ENCODE measurements at places on chromosomes 2 and 18.

- no peak for DNase-seq
Observed at GRCh38 chr2:203185864-203186263, 53.0 kb upstream of the CYP20A1 start.

DNA sequence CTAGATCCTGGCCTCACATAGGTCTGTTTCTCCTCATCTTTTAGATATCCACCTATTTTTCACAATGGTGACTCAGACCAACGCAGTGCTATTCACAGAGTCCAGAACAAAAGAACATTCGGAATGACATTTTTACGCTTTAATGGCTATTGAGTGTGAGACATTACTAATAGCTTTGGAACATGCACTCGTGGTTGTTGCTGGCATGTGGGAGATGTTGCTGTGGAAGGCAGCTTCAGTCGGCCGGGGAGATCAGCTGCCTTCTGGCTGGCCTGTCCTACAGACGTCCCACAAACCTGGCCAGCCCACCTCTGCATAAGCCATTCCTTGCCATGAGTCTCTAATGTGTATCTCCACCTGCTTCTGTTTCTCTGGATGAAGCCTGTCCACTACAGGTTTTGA is 3.4 kb downstream of the MBP start:
- no peak for DNase-seq

DNA sequence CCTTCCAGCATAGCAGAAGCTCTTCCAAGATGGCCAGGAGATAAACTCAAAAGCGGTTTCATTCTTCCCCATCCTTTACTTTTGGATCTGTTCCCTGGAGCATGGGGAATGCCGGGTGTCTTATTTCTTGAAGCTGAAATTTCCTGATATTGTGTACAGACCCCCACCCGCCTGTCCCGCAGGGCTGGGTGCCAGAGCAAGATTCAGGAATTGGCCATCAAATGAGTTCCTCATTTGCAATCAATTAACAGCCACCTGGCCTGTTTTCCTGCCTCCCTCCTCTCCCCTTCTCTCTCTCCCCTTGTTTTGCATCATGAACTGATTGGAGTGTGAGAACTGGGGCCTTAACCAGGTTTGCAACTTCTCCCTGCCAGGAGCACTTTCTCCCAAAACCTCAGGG is 202.1 kb downstream of the SH3RF3 start:
- DNase-seq: no peak

DNA sequence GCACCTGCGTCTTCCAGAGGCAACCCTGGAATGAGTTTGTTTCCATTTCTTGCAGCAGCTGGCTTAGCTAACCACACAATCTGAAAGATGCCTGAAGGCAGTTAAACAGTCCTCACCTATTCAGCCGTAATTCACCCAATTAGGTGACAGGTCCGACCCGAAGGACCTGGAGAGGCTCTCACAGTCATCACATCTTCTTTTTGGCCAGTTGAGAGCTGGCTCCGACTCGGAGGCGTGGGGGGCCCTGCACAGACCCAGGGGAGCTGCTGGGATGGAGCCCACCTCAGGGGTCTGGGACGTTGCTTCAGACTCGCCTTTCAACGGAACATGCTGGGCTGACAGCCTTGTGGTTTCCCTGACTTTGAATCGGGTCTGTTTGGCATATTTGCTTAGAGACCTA is 187.3 kb downstream of the RTP5 start:
- DNase-seq: no peak

GRCh38 chr2:77443076-77443475 is 79.1 kb downstream of the LRRTM4 start:
- DNase-seq: no peak

DNA sequence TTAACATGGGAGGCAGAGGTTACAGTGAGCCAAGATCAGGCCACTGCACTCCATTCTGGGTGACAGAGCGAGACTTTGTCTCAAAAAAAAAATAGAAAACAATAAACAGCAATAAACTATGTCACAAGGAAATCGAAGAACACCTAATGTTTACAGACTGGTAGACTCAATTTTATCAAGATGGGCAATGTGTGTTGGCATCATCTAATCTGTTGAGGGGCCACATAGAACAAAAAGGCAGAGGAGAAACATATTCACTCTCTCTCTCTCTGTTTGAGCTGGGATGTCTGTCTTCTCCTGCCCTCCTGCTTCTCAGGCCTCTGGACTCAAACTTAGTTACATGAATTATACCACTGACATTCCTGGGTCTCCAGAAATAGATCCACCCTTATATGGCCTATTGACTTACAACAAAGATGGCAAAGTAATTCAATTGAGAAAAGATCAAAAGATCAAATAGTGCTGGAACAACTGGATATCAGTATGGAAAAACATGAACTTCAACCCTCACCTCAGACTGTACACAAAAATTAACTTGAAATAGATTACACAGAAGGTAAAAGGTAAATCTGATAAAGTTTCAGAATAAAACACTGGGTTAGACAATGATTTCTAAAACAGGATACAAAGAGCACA is 703.8 kb upstream of the CRIM1 start:
- no peak for DNase-seq

- DNase-seq: no peak
Observed at GRCh38 chr2:147108548-147108947, 736.3 kb upstream of the ACVR2A start.

DNA sequence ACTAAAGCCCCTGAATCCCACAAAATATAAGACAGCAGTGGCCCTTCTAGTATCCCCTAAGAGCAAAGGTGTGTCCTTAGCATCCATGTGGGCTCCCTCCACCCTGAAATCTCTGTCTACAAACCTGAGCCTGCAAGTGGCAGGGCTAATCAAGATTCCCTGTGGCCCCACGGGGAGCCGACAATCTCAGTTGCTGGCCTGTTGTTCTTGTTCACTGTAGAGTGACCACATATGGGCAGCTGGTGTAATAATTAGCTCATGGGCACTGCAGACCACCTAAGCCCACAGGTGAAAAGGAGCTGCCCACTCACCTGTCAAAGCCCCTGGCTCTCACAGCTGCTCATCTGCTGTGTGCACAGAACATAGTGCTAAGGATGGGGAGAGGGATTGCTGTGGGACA is 102.3 kb downstream of the MRO start:
- no peak for DNase-seq

DNA sequence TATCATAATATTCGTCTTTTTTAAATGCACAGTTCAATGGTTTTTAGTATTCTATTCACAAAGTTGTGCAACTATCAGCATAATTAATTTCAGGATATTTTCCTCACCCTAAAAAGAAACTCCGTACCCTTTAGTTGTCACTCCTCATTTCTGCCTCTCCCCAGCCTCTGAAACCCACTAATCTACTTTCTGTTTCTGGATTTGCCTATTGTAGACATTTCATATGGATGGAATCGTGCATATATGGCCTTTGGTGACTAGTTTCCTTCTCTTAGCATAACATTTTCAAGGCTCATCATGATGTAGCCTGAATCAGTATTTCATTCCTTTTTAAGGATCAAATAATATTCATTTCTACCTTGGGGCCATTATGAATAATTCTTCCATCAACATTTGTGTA is 18.5 kb downstream of the NEURL3 start:
- no peak for DNase-seq

DNA sequence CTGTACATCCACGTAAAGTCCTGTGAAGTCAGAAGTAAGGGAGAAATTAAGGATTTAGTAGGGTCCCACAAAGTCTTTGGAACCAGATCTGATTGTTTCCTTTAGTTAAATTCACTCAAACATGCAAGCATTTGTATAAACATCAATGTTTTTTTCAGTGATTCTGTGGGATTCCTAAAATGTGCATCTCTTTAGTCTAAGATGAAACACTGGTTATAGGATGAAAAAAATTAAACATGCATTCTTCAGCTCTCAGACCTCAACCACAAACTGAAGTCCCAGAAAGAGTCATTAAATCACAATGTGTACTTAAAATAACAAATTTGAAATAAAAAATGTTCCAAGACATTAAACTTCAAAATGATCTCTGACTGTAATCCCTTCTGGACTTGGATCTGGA is 76.5 kb upstream of the APCDD1 start:
- DNase-seq: no peak

DNA sequence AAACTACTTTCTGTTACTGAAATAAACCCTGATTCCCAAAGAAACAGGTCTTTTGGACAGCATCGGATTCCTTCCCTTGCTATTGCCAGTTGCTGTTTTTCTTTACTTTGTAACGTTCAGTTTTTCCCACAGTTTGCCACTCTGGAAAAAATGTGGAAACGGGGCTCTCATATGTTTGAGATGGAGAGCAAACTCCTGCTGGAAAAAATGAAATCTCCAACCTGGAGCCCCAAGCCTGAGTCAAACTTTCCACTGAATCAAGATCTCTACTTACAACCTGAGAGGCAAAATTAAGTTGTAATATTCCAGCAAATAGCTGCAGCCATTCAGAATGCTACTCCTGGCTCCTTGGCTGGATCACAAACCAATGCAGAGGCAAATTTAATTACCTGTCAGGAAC is 270.7 kb downstream of the SRBD1 start:
- no peak for DNase-seq

DNA sequence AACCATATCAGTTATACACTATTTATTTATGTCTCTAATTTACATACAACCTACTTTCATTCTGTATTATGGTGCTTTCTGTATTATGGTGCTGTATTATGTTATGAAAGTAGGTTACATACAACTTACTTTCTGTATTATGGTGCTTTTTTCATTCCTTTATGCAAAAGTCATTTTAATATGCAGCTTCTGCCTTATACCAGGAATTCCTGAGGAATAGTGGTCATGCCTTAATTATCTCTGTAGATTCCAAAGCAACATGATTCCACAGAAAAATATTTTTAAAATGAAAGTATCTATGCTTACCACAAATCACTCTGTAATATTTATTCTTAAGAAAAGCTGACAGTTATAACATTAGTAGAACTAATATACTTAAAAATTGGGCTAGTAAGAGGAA is 922.0 kb upstream of the NRXN1 start:
- no peak for DNase-seq

DNA sequence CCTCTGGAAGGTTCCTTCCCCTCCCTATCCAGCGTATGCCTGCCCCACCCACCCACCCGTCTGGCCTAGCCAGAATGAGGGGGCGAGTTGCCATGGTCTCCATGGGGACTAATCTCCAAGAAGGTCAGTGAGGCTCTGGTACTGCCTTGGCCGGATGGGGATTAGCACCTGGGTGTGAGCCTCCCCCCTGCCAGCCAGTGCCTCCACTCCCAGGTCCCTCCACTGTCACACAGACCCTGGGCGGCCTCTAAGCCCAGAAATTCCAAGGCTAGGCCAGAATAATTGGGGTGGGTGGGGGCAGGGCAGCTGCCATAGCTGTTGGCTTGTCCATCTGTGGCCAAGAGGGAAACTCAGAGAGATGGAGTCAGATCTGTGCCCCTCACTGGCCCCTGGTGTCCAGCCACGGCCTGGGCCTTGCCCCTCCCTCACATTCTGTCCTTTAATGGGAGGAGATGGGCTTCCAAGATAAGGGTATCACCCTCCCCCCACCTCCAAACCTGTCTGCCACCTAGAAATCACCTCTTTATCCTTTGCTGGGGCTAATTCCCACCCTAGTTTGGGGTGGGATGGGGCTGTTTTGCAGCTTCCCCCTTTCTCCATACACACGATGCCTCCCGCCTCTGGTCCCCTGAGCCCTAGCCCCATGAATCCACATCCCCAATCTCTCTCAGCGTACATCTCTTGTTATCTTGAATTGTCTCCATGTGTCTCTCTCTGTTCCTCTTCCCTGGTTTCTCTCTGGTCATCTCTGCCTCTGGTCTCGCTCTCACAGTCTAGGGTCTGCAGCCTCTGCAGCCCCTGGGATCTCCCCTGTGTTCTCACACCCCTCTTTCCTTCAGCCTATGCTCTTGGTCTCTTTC is 6.0 kb upstream of the CRYBA2 start:
- no peak for DNase-seq

DNA sequence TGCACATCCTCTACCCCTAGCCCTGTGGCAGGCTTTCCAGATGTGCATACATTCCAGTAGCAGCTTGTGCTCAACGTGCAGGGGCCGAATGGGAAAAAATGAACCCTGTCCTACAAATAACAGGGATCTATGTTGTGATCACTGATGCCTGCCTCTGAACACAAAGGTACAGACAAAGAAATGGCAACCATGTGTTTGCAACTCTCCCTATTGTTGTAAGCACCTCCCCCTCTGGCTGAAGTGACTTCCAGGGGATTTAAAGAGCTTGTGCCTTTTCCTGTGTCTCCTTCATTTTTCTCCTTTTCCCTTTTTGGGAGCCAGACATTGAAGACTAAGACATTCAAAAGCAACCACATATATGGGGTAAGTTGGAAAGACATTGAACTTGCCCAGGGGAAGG is 21.6 kb downstream of the ARHGAP25 start:
- DNase-seq: no peak

DNA sequence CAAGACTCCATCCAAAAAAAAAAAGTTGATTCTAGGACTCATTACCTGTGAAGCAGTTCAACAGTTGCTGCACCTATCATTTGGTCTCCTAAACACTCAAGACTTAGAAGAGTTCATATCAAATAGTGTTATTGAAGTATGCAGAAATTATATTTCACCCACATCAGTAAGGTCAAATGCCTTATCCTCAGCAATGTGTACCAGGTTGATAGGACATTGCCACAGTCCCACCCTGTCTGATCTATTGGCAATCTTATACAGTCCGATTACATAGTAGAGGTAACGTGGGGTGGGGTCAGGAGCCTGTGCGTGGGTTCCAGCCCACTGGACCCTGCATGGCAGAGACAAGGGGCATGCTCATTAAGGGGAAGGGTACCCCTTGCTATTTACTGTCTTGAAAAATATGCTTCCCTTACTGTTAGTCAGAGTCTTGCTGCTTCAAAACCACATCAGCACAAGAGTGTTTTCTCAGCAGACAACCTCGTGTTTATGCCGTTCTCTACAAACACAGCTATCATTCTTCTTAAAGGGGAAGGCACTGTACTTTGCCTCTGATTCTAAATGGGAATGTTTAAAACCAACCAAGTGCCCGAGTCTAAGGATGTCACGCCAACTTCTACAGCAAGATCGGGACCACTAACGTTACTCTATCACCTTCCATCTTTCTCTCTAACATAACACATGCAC is 115.2 kb downstream of the MTCL1 start:
- no peak for DNase-seq

- peak; percentile 81 for DNase-seq
Observed at GRCh38 chr18:9117980-9118841, 15.7 kb downstream of the NDUFV2 start.

DNA sequence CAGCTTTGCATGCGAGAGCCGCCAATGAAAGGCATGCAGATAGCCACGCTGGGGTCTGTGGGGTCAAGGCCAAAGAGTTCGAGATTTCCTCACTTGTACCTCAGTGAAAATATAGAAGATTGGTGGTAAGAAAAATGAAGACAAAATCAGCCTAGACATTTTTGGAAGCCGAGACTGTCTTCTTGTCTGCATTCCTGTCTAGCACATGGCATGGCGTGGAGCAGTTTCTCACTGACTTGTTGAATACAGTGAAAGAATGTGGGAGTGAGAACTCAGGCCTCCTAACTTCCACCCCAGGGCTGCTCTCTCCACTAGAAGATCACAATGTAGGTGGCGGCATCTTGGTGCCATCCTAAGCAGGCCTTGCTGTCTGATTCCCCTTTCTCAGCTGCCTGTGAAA is 740.8 kb upstream of the HS6ST1 start:
- no peak for DNase-seq

DNA sequence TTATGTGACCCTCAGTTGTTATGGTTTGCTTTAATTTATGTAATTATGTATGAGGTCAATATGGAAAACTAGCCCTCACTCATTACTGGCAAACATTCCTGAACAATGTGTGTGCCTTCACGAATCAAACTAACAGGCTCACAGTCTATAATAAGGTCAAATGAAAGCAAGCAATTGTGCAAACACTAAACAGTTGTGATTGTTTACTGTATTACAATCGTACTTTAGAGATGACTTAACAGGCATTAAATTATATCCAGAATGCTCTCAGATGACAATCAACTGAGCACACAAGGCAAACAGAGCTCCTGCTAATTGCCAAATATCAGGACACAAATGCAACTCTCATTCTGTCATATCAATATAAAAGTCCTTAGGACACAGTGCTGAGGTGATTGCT is 29.5 kb downstream of the COL5A2 start:
- no peak for DNase-seq
